ENCODE measurements at places on chromosomes 13 and 19.

GRCh38 chr19:50721441-50722137 is 1.6 kb upstream of the CLEC11A start:
- DNase-seq = no peak

- DNase-seq = peak; percentile 18
Measured at GRCh38 chr13:73138276-73138637, 79.5 kb downstream of the KLF5 start.

DNA sequence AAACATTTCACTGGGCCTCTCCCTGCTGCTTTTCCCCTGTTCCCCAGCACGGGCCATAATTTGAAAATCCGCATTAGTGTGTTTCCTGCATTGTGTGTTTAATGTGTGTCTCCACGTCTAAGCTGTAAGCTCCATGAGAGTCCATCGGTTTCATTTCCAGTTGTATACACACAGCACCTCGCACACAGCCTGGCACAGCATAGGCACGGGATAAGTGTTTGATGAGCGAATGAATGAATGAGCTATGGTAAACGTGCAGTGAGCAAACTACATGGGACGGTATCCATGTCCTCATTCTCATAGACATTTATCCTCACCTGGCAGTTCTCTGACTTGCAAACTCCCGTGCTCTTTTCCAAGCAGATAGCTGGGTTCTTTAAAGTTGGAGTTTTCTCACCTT is 106.1 kb downstream of the RAB20 start:
- DNase-seq = no peak

DNA sequence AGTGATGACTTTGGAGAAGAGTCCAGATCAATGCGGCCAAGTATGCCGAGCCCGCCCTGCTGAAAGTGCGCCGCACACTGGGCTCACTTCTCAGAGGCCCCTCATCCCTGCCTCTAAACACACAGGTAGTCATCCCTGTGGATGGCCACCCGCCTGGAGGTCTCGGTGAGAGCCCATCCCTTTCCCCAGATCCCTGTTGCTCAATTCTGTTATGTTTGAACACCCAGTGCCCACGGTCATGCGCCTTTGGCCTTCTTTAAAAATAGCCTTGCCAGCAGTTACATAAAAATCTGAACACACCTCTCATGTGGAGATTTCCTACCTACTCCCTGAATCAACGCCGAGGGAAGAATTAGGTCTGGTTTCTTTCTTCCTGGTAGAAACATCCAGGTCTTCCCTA is 11.9 kb downstream of the ELAVL1 start:
- no peak for DNase-seq

DNA sequence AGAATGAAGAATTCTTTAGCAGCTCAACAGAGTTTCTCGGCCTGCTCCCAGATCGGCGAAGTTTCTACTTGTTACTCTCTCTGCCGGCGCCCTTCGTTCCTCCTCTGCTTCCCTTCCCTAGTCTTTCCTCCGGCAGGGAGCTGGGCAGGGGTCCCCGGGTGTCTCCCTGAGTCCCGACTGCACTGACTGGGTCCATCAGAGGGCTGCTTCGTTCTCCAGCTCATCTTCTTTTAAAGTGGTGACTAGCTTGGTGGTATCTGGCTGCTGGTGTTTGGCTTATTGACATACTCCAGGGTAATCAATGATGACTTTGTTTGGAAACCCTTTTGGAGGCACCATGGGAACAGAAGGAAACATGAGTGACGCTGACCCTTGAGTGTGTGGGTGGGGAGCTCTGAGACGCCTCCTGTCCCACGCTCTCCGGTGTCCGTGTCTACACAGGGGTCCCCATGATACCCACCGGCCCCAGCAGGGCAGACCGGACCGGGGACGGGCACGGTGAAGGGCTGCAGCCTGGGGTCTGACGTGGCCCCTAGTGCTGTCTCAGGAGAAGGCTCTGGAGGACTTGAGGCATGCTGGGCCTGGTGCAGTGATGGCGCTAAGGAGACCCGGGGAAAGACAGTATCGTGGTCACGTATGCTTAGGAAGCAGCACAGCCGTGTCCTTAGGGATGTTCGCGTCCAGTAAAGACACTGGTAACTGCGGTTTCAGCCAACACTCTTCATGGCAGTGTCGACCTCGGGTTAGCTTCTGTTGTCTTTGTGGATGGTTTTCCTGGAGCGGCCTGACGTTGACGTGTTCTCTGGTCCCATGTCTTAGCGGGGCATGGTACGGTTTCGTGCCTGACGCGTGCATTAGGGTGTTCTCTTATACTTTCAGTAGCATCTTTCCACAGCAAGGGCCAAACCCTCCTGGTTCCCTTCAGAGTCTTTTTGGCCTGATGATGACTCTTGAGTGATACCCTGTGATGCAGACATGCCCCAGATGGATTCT is 23.8 kb downstream of the NAXD start:
- no peak for DNase-seq

DNA sequence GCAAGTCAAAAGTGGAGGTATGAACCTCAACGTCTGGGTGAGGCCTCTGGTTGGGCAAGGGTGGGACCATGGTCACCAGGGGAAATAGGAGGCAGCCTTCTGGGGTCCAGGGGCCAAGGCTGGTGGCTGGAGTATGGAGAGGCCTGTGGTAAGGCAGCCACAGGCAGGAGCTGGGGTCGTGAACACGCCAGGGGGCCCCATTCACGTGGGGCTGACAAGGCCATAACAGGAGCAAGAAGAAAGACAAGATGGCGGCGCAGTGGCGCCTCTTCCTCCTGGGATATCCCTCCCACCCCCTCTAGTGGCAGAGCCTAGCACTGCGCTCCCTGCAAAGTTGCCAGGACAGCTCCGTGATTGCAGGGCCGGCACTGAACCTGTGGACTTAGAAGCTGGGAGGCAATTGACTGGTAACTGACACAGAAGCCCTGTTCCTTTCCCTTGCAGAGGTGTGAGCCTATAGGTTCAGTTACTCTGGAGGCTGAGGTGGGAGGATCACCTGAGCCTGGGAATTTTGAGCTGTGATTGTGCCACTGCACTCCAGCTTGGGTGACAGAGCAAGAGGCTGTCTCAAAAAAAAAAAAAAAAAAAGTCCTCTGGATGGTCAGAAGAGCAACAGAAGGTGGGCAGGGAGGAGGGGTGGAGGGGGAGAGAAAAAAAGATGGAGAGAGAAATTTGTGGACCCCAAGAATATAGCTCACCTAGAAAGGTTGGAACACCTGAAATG is 19.7 kb upstream of the EDDM13 start:
- peak; percentile 22 for DNase-seq

DNA sequence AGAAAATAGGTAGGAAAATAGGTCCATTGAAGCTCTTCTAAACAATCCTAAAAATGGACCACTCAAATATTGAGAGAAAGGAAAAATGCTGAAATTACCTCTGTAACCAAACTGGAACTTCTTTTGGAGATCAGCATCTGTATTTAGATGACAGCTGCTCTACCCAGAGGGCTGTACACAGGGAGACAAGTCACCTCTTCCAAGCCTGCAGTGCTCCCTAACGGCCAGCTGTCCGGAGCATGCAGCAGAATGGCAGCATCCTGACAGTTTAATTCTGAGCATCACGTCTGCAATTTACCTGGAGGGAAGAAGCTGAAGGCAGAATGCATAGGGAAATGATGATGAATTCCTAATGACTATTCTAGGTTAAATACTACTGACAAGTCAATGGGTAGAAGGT is 62.8 kb upstream of the DIAPH3 start:
- no peak for DNase-seq

- DNase-seq = no peak
Measured at GRCh38 chr13:28012383-28012782, 23.9 kb upstream of the URAD start.

DNA sequence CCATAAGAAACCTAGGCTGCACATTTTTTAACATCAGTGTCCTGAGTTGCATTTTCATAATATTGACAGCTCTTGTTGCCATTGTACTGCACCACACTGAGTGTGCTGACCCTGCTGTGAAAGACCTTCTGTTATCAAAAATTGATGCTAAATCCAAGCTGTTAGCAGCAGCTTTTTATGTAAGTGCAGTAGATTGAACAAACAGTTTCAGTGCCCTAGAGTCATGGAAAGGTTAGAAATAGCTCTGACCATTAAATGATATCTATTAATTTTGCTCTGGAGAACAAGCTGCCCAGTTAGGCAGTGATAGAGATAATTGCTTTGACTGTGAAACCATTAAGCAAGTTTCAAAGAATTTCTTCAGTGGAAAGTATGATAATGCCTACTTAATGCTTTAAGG is 1289.2 kb upstream of the PCDH20 start:
- DNase-seq = no peak

DNA sequence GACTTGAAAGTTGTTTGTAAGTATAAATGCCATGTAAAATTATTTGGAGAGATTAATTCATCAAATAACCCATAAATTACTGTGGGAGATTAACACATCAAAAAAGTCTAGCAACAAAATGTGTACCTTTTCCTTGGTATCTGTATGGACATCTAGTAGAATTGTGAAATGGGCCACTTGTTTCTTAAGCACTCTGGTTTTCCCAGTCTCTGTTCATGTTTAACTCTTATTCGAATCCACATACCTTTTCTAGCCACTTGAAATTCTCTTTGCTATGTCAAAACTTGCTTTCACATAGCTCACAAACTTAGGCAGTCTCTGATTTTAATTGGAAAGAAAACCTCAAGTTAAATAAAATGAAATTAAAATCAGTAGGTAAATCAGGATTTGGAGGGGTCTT is 470.6 kb downstream of the LMO7 start:
- DNase-seq = no peak

GRCh38 chr13:99894105-99894839 is 77.3 kb downstream of the ZIC5 start:
- no peak for DNase-seq

DNA sequence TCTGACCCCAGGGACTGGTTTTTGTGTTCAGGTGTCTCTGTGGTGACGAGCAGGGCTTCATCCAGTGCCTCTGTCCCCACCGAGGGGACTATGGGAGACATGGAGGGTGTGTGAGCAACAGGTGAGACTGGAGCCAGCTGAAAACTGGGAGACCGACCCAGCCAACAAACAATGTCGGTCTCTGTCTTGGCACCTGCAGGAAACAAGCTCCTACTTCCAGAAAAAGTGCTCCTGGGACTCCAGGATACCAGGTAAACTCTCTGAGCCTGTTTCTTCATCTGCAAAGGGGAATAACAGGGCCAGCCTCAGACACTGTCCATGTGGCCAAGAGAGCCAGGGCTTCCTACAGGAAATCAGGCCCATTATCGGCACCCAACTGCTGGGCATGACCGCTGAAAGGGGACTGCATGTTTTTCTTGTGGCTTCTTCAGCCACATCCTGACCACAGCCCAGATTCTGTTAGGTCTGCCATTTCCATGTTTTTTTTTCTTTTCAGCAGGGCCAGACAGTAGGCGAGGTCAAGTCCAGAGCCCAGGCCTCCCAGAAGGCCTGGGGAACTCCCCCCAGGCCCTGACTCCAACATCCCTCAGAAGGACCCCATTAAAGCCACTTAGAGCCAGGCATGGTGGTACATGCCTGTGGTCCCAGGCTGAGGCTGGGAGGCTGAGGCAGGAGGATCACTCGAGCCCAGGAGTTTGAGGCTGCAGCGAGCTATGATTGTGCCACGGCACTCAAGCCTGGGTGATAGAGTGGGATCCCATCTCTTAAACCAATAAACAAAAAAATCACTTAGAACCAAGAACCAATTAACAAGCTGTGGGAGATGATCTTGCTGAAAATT is 836 bp upstream of the BST2 start:
- DNase-seq = no peak

- DNase-seq = no peak
Measured at GRCh38 chr13:33694546-33694945, 123.4 kb upstream of the RFC3 start.

- DNase-seq = no peak
Measured at GRCh38 chr13:59665732-59666131, 498.0 kb downstream of the DIAPH3 start.

- no peak for DNase-seq
Measured at GRCh38 chr19:409516-410242, 732 bp upstream of the C2CD4C start.

DNA sequence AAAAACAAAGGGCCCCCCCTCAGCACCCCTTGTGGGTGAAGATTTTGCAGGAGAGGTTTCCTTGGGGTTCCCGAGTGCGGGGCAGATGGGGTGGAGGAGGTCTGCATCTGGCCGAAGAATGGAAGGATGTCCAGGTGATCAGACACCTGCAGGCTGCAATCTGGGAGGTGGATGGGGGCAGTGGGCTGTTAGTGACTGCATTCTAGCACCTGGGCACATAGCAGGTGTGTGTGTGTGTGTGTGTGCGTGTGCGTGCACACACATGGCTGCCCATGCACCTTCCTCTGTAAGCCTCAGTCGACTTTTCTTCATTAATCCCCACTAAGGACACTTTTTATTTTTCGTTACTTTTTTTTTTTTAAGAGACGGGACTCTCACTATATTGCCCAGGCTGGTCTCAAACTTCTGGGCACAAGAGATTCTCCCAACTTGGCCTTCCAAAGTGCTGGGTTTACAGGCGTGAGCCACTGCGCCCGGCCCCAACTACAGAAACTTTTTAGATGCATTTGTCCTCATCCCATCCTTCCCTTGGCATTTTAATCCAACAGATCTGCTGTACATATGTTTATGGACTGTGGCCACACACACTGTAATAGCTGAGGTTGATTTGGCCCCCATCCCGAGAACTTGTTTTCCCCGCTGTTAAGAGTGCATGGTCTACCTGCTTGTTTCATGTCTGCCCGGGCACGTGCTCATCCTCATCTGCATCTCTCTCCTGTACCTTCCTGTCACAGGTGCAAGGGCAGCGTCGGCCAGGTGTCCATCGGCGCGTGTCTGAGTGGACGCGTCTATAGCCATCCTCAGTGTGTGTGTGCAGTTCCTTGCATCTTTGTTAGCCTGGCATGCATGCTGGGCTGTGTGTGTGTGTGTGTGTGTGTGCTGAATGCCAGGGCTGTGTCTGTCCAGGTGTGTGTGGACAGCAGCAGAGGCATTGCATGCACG is 731 bp downstream of the MAG start:
- DNase-seq = no peak

DNA sequence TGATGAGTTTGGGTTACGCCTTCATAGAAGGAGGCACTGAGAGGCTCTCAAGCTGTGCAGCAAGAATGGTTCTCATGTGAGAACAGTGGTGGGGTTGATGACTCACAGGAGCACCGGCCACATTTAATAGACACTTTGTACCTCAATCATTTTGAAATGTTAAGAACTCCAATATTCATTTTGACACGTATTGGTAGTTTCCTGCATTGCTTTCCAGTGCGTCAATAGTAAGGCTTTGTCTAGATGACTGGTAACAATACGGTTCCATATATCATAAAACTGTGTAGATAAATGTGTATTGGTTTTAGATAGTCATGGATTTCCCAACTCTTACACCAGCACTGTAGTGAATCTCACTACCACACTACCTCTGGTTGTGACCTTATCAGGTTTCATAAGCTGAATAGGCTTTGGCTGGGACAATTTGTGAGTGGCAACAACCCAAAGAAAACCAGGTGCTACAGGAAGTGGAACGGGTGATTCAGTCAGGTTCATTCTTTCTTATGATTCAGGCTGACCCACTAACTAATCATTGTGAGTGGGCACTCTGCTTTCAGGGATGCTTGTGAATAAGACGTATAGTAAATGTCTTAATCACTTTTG is 362.6 kb downstream of the KLF5 start:
- DNase-seq = no peak

- DNase-seq = no peak
Measured at GRCh38 chr19:16232127-16232526, 34.4 kb downstream of the AP1M1 start.

- no peak for DNase-seq
Measured at GRCh38 chr19:29872224-29872731, 60.5 kb downstream of the CCNE1 start.

- no peak for DNase-seq
Measured at GRCh38 chr13:102944821-102945220, 99.0 kb downstream of the ERCC5 start.
